IMR-90 (cell line): ENCODE measurements at places on chromosomes 7 and 10. TPM values are rescaled to one million over a fixed set of nuclear protein-coding genes. Genes with fewer than 3 reads are reported as not detected.
A peak's percentile ranks its signal among the peaks of the same experiment; 100 is the strongest.

The TUBAL3 gene
- total RNA-seq = not detected in 2 replicates

The ZSCAN25 gene
- total RNA-seq = 9.0 and 9.2 TPM in 2 replicates

- no peaks in the 10 kb centered on the region for H3K36me3 ChIP-seq
- H3K27me3 ChIP-seq = peaks cover 4% of the 10 kb centered on the region; the same call in 1 of the 2 replicates
- no peak overlapping the region for H3K27ac ChIP-seq
- no peak for DNase-seq
- no peak overlapping the region for H3K4me3 ChIP-seq
- no peaks in the 10 kb centered on the region for H3K4me1 ChIP-seq
Observed at GRCh38 chr10:127468632-127469031, 80.5 kb upstream of the NPS start.

- no peak for DNase-seq
- no peak overlapping the region for H3K4me3 ChIP-seq
- no peaks in the 10 kb centered on the region for H3K36me3 ChIP-seq
Observed at GRCh38 chr7:90669492-90669891, 73.4 kb downstream of the CDK14 start.

- H3K4me3 ChIP-seq = no peak overlapping the region
- DNase-seq = no peak
- H3K4me1 ChIP-seq = peaks cover 5% of the 10 kb centered on the region
- H3K36me3 ChIP-seq = peaks cover 8% of the 10 kb centered on the region
- no peaks in the 10 kb centered on the region for H3K27me3 ChIP-seq
- H3K27ac ChIP-seq = no peak overlapping the region
Observed at GRCh38 chr7:36405409-36405803, 15.7 kb downstream of the ANLN start.

- H3K27ac ChIP-seq = no peak overlapping the region
- no peaks in the 10 kb centered on the region for H3K36me3 ChIP-seq
- no peaks in the 10 kb centered on the region for H3K27me3 ChIP-seq
- no peaks in the 10 kb centered on the region for H3K4me1 ChIP-seq
Observed at GRCh38 chr7:142897691-142898090, 12.1 kb upstream of the TRPV6 start.

DNA sequence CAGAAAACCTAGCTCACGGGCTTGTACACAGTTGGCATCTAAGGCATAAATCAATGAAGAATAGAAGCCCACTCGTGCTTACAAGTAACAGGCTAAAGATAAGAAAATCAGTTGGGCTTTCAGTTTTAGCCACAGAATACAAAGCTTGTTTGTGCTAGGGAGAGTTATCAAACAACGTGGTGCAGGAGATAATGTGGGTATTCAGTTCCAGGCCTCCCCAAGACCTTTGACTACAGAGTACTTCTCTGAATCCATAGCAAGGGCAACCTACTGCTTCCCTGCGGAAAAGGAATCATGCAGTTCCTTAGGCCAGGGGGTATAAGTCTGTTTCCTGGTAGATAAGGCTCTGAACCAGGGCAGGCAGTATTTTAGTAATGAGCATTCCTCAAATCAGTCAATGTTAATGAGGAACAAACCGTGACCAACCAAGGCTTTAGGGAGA is 219.5 kb upstream of the CSTF2T start:
- no peak overlapping the region for H3K4me3 ChIP-seq
- H3K36me3 ChIP-seq = no peaks in the 10 kb centered on the region
- no peak overlapping the region for H3K27ac ChIP-seq
- H3K27me3 ChIP-seq = no peaks in the 10 kb centered on the region
- DNase-seq = no peak

DNA sequence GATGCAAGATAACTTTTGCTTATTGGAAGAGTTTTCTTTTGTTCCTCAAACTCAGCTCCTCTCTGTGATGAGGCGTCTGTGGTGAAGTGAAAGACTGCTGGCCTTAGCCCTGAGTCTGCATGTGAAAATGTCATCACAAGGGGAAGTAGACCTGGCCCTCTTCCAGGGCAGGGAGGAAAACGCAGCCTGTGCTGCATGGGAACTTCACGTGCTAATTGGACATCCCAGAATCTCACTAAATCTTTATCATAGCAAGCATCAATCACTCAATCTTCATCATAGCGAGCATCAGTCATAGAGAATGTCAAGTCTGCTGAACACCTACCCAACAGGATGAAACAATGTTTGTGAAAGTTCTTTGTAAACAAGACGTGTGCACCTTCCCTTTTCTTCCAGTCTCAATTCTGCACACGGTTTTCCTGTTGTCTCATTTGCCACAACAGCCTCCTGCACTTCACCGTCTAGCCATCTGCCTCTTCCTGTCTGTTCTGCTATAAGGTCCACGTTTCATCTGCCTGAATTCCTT is 314.6 kb downstream of the FRMD4A start:
- H3K4me3 ChIP-seq = no peak overlapping the region
- no peaks in the 10 kb centered on the region; the same call in 1 of the 2 replicates for H3K4me1 ChIP-seq
- peak; percentile 54 for DNase-seq
- H3K27me3 ChIP-seq = no peaks in the 10 kb centered on the region

GRCh38 chr10:21753497-21754270 is 219.7 kb downstream of the MLLT10 start:
- no peaks in the 10 kb centered on the region for H3K4me1 ChIP-seq
- no peak overlapping the region for H3K4me3 ChIP-seq
- H3K27me3 ChIP-seq = no peaks in the 10 kb centered on the region
- peaks cover 1% of the 10 kb centered on the region for H3K36me3 ChIP-seq
- H3K27ac ChIP-seq = no peak overlapping the region

- H3K27ac ChIP-seq = no peak overlapping the region
- DNase-seq = no peak
- H3K36me3 ChIP-seq = no peaks in the 10 kb centered on the region
Observed at GRCh38 chr7:27062946-27063345, 32.9 kb downstream of the HOXA1 start.
